Hematopoietic multipotent progenitor cell treated with erythropoietin and hydrocortisone succinate and interleukin-3 and kit ligand, for 6 days (in vitro differentiated cells): ENCODE measurements at places on chromosomes 4 and X.

DNA sequence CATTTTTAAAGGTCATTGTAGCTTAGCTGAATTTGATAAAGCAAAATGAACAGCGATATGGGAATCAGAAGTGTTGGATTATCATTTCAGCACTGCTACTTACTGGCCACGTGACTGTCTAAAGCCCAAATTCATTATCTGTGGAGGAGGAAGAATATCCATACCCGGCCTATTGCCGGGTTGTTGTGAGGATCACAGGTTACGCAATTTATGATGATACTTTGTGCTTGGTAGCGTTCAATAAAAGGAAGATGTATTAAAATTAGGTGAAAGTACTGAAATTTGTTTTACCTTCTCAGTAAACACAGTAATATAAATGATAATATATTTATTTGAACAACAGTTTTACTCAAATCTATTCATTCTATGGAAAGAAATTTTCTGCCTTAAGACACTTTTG, 1540.2 kb downstream of the ADGRL3 start:
- no peak for DNase-seq

GRCh38 chrX:121581885-121582284, 534.5 kb downstream of the GLUD2 start:
- no peak for DNase-seq

DNA sequence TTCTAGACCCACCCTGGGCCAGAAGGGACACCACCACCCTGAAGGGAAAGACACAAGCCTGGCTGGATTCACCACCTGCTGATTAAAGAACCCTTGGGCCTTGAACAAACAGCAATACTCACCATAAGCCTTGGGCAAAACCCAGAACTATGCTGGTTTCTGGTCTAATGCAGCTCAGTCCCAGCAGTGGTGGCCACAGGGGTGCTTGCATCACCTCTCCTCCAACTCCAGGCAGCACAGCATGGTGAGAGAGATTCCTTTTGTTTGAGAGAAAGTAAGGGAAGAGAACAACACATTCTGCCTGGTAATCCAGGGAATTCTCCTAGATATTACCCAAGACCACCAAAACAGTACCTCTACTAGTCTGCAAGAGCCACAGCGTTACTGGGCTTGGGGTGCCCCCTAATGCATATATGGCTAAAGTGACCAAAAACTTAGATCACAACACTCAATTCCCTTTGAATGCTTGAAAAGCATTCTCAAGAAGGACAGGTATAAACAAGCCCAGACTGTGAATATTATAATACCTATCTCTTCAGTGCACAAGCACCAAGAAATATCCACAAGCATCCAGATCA, 25.7 kb downstream of the RNF128 start:
- DNase-seq: no peak

DNA sequence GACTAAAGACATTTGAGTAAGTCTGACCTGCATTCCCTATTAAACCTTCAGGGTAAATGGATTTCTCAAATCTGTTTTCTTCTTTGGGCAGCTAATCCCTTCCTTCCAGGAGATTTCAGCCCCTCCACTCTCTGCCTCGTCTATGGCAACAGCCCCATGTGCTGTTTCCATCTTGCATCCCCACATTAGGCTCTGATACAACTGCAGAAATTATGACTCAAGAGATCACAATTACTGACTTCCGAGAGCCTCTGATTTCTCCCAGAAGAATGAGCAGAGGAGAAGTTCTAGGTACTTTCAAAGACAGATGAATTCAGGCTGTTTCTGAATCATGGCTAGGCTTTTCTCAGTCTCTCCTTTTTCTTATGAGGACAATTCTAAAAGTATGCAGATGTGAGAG, 38.7 kb downstream of the RAI2 start:
- DNase-seq: no peak

- no peak for DNase-seq
These were observed 1364.4 kb downstream of the STIM2 start for GRCh38 chr4:28225050-28225449.

DNA sequence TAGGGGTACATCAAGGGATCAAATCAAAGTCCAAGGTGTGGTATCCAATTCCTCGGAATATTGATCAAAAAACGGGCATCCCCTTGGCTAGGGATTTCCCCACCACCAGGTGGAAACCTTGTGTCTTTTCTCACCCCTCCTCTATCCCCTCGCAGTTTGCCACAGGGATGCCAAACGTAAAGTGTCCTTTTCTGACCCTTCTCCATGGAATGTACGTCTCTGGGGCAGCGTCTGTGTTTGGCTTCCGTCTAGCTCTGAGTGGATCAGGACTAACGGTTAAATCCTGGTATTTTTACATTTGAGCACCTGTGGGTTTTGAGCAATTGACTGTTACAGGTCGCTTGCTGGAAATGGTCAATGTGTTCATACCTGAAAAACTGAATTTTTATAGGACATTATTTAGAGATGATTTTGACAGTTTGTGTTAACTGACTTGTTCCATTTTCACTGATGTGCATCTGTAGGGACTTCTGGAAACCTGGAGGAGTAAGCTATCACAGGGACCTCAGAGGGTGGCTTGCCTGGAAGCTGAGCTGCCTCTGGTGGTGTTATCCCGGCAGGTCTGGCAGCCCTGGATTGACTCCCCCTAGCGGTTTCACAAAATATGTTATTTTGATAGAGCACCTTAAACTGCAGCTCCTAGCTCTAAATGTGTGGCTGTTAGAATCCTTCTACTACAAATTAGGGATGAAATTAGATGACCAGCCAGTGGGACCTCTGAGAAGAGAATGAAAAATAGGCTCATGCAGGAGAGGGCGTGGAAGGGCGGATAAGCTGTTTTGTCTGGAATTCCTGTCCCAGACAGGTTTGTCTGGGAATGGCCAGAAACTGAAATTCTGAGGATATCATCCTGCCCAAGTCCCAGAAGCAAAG, 8.8 kb upstream of the MGST2 start:
- DNase-seq: peak; percentile 94

DNA sequence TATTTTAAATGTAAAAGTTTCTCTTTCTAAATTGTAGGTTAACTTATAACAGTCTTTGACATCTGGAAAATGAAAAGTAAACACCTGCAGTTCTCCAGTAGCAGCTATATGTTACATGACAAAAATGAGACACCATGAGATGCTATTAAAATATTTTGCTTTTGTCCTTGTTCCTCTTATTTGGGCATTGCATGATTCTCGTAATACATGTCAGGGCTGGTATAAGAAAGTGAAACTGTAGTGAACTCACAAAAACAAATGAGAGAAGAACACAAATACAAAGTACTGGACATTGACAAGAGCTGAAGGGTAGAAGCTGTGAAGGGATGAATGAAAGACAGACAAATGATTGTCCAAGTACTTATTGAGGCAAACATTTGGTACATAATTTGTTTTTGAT, 9.0 kb downstream of the GK2 start:
- DNase-seq: no peak

DNA sequence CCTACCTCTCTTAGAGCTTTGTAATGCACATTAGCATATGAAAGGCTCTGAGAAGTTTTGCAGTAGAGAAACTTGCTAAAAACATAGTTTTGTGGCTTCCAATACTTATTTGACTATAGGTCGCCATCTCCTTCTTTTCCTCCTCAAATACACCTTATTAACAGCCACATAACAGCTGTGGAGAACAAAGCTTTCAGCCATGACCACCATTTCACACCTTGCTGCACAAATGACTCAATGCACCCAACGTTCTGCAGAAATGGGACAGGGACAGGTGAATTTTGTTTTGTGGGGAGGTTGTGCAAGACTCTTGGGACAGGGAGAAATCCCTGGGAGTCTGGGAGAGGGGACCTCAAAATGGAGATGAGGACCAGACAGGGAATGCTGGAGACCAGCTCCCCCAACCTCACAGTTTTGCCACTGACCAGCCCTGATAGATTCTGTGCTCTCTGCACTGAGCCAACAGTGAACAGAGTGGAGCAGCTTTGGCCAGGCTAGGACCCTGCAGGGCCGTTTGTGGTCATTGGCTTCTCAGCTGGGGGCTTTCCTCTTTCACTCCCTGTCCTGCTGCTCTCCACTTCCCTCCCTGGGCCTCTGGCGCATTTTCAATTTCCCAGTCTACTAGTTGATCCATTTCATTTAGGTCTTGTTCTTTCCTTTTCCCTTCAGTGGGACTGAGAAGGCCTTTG, 16.6 kb downstream of the FRMPD3 start:
- no peak for DNase-seq

DNA sequence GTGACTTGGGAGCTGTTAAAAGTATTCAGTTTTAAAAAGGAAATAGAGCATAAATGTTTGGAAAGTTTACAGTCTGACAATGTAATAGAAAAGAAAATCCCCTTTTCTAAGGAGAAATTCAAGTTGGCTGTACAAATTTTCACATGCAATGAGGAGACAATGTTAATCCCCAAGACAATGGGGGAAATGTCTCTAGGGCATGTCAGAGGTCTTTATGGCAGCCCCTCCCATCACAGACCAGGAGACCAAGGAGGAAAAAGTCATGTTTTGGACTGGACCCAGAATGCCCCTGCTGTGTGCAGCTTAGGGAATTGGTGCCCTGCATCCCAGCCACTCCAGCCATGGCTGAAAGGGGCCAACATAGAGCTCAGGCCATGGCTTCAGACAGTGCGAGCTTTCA, 831.1 kb upstream of the ADGRL3 start:
- DNase-seq: no peak

- no peak for DNase-seq
These were observed 453.1 kb downstream of the CCSER1 start for GRCh38 chr4:90580326-90580725.

DNA sequence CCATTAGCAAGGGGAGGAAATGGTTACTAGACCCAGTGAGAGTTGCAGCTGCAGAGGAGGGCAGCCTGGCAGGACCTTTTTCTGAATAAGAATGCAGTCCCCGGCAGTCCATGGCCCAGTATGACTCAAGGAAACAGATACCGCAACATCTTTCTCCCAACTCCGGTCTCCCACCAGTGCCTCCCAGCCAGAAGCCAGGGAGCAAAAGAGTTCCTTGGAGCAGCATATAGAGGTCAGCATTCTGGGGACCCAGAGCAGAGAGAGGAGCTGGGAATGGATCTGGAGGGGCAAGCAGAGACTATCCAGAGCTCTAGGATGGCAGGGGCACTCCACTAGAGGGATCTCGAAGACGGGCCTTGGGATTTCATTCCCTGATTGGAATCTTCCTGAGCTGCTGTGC, 339.2 kb upstream of the AADAT start:
- DNase-seq: no peak

DNA sequence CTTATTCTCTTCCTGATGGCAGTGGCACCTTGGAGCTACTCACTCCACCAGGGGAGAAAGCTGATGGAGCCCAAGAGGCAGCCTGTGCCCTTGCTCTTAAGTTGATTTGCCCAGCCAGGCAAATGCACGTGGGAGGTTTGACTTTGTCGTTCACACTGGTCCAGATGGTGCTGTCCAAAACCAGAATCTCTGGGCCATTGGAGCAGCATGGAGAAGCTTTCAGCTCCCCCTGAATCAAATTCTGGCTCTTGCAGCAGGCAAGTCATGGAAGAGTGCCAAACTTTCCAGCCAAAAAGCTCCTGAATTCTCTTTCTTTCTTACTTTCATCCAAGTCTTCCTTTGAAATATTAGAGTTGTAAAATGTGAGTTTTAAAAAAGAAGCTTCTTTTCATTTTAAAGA, 970.4 kb downstream of the RPA4 start:
- no peak for DNase-seq

DNA sequence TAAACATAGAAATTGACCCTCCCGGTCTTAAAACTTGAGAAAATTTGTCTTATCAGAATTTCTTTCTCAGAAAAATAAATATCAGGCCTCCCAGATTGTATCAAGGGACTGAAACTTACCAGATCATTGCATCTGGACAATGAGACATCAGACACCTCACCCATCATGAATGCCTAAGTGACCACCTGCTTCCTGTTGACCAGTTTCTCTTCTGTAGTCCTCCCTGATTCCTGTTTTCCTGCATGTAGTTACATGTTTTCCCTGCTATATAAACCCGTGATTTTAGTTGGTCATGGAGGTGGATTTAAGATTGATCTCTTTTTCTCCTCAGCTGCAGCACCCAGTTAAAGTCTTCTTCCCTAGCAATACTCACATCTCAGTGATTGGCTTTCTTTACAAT, 548.1 kb downstream of the PPP4R3C start:
- no peak for DNase-seq

DNA sequence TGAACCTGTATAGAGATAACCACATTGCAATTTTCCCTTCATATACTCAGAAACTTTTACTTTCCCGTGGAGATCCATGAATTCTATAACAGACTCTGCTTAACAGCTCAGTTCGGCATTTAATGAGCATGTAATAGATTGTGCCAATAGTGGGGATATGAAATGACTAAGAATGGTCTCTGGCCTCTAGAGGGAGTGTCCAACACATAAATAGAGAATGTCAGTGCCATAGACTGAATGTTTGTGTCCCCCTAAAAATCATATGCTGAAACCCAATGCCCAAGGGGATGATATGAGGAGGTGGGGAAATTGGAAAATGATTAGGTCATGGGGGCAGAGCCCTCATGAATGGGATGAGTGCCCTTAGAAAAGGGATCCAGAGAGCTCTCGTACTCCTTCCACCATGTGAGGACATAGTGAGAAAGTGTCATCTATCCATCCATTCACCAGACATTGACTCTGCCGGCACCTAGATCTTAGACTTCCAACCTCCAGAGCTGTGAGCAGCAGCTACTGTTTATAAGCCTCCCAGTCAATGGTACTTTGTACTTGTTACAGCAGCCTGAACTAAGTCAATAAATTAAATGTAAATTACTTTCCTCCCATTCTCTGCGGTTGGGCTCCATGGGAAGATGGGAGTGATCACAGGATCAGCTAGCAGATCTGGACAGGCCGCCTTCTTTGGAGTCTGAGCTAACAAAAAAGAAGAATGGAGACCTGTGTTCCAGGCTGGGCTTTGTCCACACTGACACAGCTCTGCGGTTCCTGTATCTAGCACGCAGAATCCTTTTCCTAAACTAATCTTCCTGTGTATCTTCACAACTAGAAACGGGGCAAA, 28.1 kb upstream of the HPSE start:
- peak; percentile 80 for DNase-seq

GRCh38 chr4:21507439-21507838, 441.1 kb downstream of the KCNIP4 start:
- peak; percentile 20 for DNase-seq

DNA sequence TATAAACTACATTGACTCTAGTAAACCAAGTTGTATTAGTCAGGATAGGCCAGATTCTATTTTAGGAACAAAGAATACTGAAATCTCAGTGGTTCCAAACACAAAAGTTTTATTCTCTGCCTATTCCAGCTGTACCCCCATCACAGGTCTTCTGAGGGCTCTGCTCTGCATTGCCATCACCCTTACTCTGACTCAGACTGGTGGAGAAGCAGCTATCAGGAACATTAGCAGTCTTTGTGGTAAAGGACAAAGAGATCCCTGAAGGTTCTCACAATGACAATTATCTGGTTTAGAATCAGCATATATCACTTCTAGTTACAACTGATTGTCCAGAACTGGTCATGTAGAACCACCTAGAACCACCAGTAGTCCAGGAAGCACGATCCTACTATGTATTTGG, 251.1 kb downstream of the GLUD2 start:
- no peak for DNase-seq

- peak; percentile 81 for DNase-seq
These were observed 49.4 kb downstream of the RTL9 start for GRCh38 chrX:110407910-110408545.

- no peak for DNase-seq
These were observed 164.7 kb downstream of the CHIC2 start for GRCh38 chr4:53899586-53900270.

GRCh38 chr4:3805026-3805425, 38.8 kb downstream of the ADRA2C start:
- no peak for DNase-seq

GRCh38 chr4:118155516-118155915, 121.2 kb downstream of the NDST3 start:
- DNase-seq: no peak

- DNase-seq: no peak
These were observed 584.3 kb upstream of the SMIM31 start for GRCh38 chr4:164169591-164169990.
